HepG2 (cell line): ENCODE measurements at places on chromosomes 4 and X.

- no peak overlapping the region for H3K4me3 ChIP-seq
- no peak for DNase-seq
- H3K27ac ChIP-seq = no peak overlapping the region
Measured at GRCh38 chrX:97756879-97757278, 873.2 kb downstream of the RPA4 start.

DNA sequence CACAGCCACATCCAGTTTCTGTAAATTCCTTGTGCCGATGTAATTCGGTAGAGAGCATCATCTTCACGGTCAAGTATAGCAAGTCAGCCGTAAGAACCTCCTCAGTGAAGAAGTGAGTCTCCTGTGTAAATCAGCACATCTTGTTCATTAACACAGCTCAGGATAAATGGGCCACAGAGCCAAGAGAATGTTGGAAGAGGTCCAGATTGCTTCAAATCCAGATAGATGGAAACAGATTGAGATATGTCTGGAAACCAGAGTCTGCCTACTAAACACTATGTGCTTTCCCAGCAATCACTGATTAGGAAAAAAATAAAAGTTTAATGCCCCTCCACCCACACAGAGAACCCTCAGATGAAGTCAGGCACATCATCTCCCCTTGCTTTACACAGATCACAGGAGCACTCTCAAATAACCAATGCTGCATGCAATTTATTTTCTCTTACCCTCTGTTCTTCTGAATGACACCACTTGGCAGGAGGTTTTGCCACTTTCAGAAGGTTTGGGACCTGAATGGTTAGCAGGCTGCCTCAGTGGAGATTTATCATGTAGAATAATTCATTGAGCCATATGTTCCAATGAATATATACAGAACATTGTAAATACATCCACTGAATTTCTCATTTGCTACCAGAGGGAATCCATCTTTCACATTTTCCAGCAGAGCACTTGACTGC lies 357.7 kb downstream of the C4orf33 start:
- no peaks in the 10 kb centered on the region for H3K36me3 ChIP-seq
- H3K27ac ChIP-seq = no peak overlapping the region
- no peaks in the 10 kb centered on the region; the same call in 1 of the 2 replicates for H3K27me3 ChIP-seq
- no peaks in the 10 kb centered on the region for H3K4me1 ChIP-seq
- H3K4me3 ChIP-seq = no peak overlapping the region
- no peak for DNase-seq

- peaks cover 40% of the 10 kb centered on the region for H3K4me1 ChIP-seq
Measured at GRCh38 chrX:46580613-46581012, 7.0 kb downstream of the CHST7 start.

DNA sequence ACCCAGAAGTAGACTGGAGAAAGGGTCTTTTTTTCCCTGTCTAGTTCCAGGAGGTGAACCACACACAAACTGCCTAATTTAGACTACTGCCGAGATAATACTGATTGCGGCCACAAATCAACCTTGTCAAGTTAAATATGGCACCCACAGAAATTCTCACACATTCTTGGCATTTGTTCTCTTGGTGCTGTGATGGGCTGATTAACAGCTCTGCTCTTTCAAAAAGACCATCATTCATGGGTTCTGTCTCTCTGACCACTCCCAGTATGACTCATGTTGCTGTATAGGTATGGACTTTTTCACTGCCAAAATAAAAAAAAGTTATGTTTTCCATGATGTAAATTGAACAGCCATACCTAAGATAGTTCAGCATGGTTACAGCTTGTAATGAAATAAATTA lies 1003.5 kb upstream of the LCORL start:
- no peak overlapping the region for H3K27ac ChIP-seq
- no peaks in the 10 kb centered on the region for H3K4me1 ChIP-seq
- no peaks in the 10 kb centered on the region for H3K36me3 ChIP-seq
- H3K27me3 ChIP-seq = no peaks in the 10 kb centered on the region
- no peak for DNase-seq

- 0 out of 2 replicates have a peak, but pooled peaks cover 4% of the 10 kb centered on the region for H3K4me1 ChIP-seq
- H3K27me3 ChIP-seq = peaks cover 62% of the 10 kb centered on the region; the same call in 2 of the 3 replicates
- DNase-seq = no peak
- H3K27ac ChIP-seq = no peak overlapping the region
Measured at GRCh38 chr4:24473309-24473721, 111.0 kb downstream of the DHX15 start.

- H3K4me1 ChIP-seq = no peaks in the 10 kb centered on the region
- no peak overlapping the region for H3K4me3 ChIP-seq
- DNase-seq = no peak
- H3K36me3 ChIP-seq = no peaks in the 10 kb centered on the region
- H3K27ac ChIP-seq = no peak overlapping the region
- 0 out of 3 replicates have a peak, but pooled peaks cover under 1% of the 10 kb centered on the region for H3K27me3 ChIP-seq
Measured at GRCh38 chrX:154812341-154813101, 7.2 kb upstream of the MPP1 start.

DNA sequence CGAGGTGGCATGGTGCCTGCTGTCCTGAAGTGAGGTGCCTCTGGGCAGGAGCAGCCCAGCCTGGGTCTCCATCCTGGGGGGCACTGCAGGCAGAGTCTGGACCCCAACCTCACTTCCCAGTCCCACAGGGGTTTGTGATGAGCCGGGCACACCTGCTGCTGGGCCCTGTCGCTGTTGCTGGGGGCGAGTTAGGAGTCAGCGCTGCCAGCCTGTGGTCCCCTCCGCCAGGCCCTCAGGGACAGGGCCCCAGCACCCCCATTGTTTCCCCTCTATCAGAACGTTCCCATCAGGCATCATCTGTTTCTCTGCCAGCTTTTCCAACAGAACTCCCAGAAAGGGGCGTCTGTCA lies 23.4 kb downstream of the WFS1 start:
- no peak overlapping the region for H3K4me3 ChIP-seq
- no peak for DNase-seq
- H3K27ac ChIP-seq = no peak overlapping the region
- no peaks in the 10 kb centered on the region for H3K4me1 ChIP-seq
- H3K36me3 ChIP-seq = peaks cover 50% of the 10 kb centered on the region

- no peaks in the 10 kb centered on the region for H3K27me3 ChIP-seq
- H3K4me3 ChIP-seq = no peak overlapping the region
- no peaks in the 10 kb centered on the region for H3K4me1 ChIP-seq
- no peaks in the 10 kb centered on the region for H3K36me3 ChIP-seq
- no peak overlapping the region for H3K27ac ChIP-seq
Measured at GRCh38 chr4:133062851-133063250, 86.2 kb upstream of the PCDH10 start.

- H3K4me1 ChIP-seq = no peaks in the 10 kb centered on the region
- no peak overlapping the region for H3K27ac ChIP-seq
- DNase-seq = no peak
Measured at GRCh38 chrX:124518885-124519284, 172.5 kb downstream of the SH2D1A start.

DNA sequence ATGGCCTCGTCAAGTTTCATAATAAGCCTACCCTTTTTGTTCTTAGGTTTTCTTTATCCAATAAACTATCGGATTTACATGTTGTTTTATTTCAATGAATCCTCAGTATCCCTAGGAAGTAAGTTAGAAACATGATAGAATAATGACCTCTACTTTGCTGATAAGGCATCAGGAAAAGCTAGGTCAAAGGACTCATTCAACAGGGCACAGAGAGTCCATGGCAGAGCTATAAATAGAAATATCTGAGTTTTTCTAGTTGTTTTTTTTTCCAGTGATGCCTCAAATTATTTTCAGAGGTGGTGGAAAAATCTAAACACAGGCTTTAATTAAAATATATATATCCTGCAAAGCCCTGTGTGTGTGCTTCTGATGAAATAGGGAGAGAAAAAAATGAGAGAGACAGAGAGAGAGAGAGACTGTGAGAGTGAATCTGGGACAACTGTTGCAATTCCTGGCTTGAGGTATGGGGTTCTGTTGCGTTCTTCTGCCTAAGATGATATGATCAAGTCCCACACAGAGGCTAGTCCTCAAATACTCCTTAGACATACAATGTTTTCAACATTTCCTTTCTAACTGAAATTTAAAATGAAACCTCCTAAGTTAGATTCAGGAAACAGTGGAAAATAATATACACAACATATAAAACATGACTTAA lies 139.9 kb downstream of the HDX start:
- H3K27ac ChIP-seq = no peak overlapping the region
- no peaks in the 10 kb centered on the region for H3K36me3 ChIP-seq
- no peaks in the 10 kb centered on the region for H3K27me3 ChIP-seq
- no peak for DNase-seq
- no peaks in the 10 kb centered on the region for H3K4me1 ChIP-seq
- no peak overlapping the region for H3K4me3 ChIP-seq

- H3K4me3 ChIP-seq = no peak overlapping the region
- H3K27me3 ChIP-seq = no peaks in the 10 kb centered on the region
- DNase-seq = no peak
- H3K27ac ChIP-seq = no peak overlapping the region
- H3K36me3 ChIP-seq = no peaks in the 10 kb centered on the region
- no peaks in the 10 kb centered on the region for H3K4me1 ChIP-seq
Measured at GRCh38 chr4:58560736-58561135, 1450.6 kb upstream of the IGFBP7 start.

- peak overlapping the region; percentile 98 for H3K4me3 ChIP-seq
- peaks cover 23% of the 10 kb centered on the region; the same call in 2 of the 3 replicates for H3K36me3 ChIP-seq
- peaks cover 28% of the 10 kb centered on the region for H3K4me1 ChIP-seq
- DNase-seq = no peak
Measured at GRCh38 chr4:3531318-3531878, 824 bp downstream of the LRPAP1 start.

DNA sequence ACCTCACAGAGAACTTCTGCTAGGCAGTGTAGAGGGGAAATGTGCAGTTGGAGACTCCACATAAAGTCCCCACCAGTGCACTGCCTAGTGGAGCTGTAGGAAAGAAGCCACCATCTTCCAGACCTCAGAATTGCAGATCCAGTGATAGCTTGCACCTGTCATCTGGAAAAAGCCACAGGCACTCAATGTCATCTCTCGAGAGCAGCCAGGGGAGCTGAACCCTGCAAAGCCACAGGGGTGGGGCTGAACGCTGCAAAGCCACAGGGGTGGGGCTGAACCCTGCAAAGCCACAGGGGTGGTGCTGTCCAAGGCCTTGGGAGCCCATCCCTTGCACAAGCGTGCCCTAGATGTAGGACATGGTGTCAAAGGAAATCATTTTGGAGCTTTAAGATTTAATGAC lies 1226.3 kb downstream of the PCDH7 start:
- H3K36me3 ChIP-seq = no peaks in the 10 kb centered on the region
- DNase-seq = no peak
- H3K27ac ChIP-seq = no peak overlapping the region

GRCh38 chr4:101599620-101600019 lies 190.9 kb upstream of the BANK1 start:
- H3K27ac ChIP-seq = no peak overlapping the region
- no peaks in the 10 kb centered on the region for H3K27me3 ChIP-seq
- H3K4me3 ChIP-seq = no peak overlapping the region
- no peak for DNase-seq

- H3K27me3 ChIP-seq = no peaks in the 10 kb centered on the region; the same call in 1 of the 2 replicates
- no peaks in the 10 kb centered on the region for H3K4me1 ChIP-seq
- H3K36me3 ChIP-seq = no peaks in the 10 kb centered on the region
- no peak overlapping the region for H3K27ac ChIP-seq
Measured at GRCh38 chr4:47049347-47049746, 18.0 kb downstream of the GABRB1 start.

GRCh38 chr4:70382691-70383181 lies at the start of gene SMR3B:
Gene SMR3B, plus strand, starts transcription at chr4:70383131. Its CDS starts 1,380 bp downstream, at chr4:70384511.
- H3K27me3 ChIP-seq = no peaks in the 10 kb centered on the region
- no peak within 1 kb of the TSS for H3K27ac ChIP-seq
- no peaks in the 10 kb centered on the region for H3K36me3 ChIP-seq
- no peak for DNase-seq
- no peaks in the 10 kb centered on the region for H3K4me1 ChIP-seq

DNA sequence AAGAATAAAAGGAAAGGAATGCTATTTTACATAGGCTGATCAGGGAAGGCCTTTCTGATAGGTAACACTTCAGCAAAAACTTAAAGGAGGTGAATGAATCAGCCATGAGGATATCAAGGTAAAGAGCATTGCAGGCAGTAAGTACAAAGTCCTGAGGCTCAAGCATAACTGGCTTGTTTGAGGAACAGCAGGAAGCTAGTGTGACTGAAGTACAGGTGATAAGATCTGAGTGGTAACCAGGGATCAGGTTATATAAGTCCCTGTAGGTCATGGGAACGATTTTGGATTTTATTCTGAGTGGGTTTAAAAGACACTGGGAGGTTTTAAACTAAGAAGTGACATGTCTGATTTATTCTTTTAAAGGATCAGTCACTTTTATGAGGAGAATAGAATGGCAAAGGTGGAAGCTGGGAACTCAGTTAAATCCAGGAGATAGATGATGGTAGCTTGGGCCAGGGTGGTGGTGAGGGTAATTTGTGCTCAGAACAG lies 47.1 kb upstream of the THOC2 start:
- no peaks in the 10 kb centered on the region for H3K27me3 ChIP-seq
- H3K4me1 ChIP-seq = peaks cover 39% of the 10 kb centered on the region
- H3K27ac ChIP-seq = peak overlapping the region; percentile 93

GRCh38 chr4:53906606-53907190 lies 157.7 kb downstream of the CHIC2 start:
- H3K27me3 ChIP-seq = no peaks in the 10 kb centered on the region; the same call in 1 of the 2 replicates
- no peak overlapping the region for H3K27ac ChIP-seq
- DNase-seq = no peak

DNA sequence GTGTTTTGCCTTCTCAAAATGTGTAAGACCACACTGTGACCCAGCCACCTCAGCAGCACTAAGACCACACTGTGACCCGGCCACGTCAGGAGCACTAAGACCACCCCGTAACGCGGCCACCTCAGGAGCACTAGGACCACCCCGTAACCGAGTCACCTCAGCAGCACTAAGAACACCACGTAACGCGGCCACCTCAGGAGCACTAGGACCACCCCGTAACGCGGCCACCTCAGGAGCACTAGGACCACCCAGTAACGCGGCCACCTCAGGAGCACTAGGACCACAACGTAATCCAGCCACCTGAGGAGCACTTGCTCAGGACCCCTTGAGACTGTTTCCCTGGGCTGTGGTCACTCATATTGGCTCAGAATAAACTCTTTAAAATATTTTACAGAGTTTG lies 71.7 kb downstream of the MTNR1A start:
- DNase-seq = no peak
- H3K4me1 ChIP-seq = no peaks in the 10 kb centered on the region
- H3K27me3 ChIP-seq = peaks cover 21% of the 10 kb centered on the region; the same call in 2 of the 3 replicates
- H3K27ac ChIP-seq = no peak overlapping the region

DNA sequence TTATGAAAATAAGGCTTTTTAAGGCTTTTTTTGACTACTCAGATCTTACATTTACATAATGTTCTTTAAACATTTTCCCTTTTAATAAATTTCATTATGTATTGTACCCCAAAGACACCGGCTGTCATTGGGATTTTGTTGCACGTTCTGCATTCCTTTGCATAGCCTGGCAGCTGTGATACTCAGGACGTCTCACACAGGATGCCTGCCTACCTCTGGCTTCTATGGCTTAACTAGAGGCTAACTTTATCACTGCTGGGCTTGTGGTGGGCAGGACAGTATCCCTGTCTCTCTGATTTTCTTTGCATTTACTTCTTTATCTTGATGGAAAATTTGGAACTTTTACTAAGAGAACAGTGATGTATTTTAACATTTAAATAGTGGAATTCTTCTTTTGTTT lies 147.8 kb downstream of the BMPR1B start:
- no peak overlapping the region for H3K27ac ChIP-seq
- no peaks in the 10 kb centered on the region for H3K27me3 ChIP-seq
- no peaks in the 10 kb centered on the region for H3K36me3 ChIP-seq
- H3K4me3 ChIP-seq = no peak overlapping the region
